Foreskin melanocyte (primary cell): ENCODE measurements at places on chromosomes 2 and 18.

DNA sequence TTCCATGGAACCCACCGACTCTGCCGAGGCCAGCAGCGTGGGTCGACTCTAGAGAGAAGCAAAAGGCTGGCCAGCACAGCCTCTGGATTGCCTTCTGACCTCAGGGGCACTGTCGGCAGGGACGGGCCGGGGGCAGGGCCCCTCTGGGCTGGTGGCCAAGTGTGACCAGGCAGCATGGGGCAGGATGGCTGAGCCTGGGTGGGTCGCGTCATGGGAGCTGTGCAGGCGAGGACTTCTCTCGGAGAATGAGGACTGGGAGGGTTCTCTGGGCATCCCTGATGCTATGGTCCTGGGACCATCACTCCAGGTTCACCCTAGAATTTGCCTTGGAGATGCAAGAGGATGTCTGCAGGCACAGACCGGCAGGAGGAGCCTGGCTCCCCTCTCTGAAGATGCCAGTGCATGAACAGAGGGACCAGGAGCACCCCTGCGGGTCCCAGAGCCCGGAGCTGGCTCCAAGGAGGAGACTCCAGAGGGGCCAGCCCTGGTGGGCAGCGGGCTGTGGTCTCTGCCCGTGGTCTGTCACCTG, 289.2 kb downstream of the NDUFA10 start:
- DNase-seq = no peak

DNA sequence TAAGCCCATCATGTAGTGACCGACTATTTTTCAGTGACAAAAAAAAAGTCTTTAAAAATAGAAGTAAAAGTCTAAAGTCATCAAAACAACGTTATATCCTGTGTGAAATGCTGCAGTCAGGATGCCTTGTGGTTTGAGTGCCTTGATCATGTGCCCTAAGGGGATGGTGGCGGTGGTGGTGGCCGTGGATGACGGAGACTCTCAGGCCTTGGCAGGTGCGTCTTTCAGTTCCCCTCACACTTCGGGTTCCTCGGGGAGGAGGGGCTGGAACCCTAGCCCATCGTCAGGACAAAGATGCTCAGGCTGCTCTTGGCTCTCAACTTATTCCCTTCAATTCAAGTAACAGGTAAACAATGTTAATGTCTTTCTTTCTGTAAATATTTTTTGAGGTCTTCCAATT, at the start of gene CD28:
Gene CD28 (plus strand): TSS at position 237 of the 400 bp plus-strand sequence. CDS start 58 bp downstream, at position 295.
- DNase-seq = no peak

DNA sequence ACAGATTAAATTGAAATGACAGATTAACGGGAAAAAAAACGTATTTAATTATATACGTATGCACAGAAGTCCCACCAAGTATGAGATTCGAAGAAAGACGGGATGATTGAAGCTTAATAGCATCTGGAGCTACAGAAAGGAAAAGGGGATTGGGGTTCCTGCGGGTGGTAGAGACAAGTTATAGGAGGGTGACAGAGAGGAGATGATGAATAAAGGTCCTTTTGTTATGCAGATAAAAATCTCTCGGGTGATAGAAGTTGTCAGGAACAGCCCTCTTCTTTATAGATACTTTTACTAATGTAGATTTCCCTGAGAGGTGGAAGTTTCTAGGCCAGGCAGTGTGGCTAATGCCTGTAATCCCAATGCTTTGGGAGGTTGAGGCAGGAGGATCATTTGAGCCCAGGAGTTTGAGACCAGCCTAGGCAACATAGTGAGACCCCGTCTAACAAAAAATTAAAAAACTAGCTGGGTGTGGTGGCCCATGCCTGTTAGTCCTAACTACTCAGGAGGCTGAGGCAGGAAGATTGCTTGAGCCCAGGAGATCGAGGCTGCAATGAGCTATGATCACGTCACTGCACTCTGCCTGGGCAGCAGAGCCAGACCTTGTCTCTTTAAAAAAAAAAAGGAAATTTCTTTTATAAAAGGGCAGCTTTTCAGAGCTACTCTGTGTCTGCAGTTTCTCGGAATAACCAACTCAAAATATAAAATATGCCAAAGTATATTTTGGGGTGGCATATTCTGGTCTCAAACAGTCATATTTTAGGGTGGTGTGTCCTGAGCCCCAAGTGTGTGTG, 113.0 kb downstream of the STPG4 start:
- no peak for DNase-seq

GRCh38 chr2:129923265-129924091, 56.0 kb upstream of the RAB6C start:
- peak; percentile 23 for DNase-seq

GRCh38 chr18:934518-935133, 30.0 kb downstream of the ADCYAP1 start:
- no peak for DNase-seq

DNA sequence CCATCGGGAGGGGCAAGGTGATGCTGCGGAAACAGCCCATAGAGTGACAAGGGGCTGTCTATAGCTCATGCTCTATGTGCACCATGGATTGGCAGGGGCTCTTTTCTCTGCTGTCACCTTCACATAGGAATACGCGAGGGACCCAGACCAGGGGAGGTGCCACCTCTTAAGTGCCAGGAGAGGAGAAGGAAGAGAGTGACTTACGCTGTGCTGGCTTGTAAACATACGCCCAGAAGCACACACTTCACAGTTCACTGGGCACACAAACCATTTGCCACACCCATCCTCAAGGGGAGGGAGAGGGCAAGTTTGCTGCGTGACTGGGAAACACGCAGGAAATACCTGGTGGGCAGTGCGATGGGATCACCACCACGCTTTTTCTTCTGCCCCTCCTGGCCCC, 65.1 kb upstream of the GPR45 start:
- no peak for DNase-seq

DNA sequence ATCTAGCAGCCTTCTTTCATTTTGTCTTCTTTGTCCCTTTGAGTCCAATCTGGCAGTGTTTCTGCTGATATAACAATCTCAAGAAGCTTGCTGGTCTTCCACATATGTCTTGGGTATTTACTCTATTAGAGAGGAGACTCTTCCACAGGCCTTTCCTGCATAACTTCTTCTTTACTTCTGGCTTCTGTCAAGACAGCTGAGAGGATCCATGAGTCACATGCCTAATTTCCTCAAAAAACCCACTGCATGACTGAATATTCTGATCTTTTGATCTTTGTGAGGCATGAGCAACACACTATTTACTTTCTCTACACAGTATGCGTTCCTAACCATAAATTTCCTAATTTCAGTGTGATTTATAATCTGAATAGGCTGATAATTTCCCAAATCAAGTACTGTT, 5.1 kb upstream of the DCC start:
- DNase-seq = no peak

DNA sequence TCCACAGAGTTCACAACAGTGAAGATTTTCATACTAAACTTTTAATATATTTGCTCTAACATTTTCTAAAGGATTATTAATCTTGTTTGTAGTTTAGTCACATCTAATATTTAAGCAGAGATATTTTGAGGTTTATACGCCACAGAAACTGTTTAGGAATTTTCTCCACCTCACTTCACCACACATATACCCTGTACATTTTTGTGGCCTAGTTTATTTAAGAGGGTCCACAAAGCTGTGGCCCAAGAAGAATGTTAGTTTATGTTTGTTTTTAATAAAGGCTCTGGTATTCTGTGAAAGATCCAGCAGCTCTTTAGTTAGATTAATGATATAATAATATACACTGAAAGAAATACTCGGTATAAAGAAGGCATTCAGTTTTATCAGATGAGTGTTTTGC, 132.7 kb upstream of the TTC27 start:
- no peak for DNase-seq

GRCh38 chr2:86566158-86566820, 3.0 kb upstream of the CHMP3 start:
- no peak for DNase-seq

GRCh38 chr2:11658208-11659114, 11.5 kb downstream of the NTSR2 start:
- DNase-seq = no peak

GRCh38 chr2:229884775-229885699, 36.8 kb downstream of the TRIP12 start:
- DNase-seq = no peak

DNA sequence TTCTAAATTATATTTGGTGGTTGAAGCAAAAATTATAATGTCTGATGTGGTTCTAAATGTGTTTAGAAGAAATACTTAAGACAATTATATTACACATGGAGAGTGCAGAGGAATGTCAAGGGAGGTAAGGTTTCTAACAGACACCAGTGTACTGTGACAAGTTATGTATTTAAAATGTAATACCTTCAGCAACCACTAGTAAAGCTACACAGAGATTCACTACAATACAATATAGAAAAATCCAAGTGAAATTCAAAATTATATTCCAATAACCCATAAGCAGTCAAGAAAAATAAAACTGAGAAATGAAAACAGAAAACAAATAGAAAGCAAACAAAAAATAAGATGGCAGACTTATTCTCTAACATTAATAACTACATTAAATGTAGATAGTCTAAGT, 249.5 kb upstream of the KLHL14 start:
- no peak for DNase-seq

- DNase-seq = no peak
These were observed 61.5 kb downstream of the CIB4 start for GRCh38 chr2:26579723-26580040.

- DNase-seq = no peak
These were observed 136.7 kb upstream of the CXCR4 start for GRCh38 chr2:136254681-136255080.

DNA sequence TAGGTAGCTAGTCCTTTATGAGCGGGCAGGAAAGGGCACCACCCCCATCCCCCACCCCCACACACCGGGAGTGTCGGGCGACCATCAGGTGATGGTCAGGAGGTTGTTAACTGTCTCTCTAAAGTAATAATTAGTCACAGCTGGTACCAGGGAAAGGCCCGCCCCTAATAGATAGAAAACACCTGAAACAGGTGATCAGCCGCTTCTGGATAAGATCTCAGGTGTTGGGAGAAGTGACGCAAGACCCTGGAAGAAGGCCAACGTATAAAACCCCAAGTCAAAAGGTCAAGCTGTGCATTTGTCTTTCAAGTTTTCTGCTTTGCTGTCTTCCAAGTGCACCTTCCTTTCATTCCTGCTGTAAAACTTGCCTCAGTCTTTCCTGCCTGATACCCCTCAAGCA, 59.6 kb upstream of the LINC00305 start:
- DNase-seq = no peak
